ENCODE measurements at places on chromosomes 12 and 14.

DNA sequence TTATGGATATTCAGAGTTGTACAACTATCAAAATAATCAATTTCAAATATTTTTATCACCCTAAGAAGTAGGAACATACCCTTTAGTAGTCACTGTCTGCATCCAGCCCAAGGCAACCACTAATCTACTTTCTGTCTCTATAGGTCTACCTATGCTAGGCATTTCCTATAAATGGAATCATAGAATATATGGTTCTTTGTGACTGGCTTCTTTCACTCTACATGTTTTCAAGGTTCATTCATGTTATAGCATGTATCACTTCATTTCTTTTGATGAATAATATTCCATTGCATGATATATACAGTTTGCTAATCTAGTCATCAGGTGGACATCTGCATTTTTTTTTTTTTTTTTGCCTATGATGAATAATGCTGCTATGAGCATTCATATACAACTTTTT is 112.4 kb downstream of the PPP1R12A start:
- DNase-seq: no peak

- no peak for DNase-seq
These were observed 85.9 kb upstream of the ANO2 start for GRCh38 chr12:6031001-6031400.

DNA sequence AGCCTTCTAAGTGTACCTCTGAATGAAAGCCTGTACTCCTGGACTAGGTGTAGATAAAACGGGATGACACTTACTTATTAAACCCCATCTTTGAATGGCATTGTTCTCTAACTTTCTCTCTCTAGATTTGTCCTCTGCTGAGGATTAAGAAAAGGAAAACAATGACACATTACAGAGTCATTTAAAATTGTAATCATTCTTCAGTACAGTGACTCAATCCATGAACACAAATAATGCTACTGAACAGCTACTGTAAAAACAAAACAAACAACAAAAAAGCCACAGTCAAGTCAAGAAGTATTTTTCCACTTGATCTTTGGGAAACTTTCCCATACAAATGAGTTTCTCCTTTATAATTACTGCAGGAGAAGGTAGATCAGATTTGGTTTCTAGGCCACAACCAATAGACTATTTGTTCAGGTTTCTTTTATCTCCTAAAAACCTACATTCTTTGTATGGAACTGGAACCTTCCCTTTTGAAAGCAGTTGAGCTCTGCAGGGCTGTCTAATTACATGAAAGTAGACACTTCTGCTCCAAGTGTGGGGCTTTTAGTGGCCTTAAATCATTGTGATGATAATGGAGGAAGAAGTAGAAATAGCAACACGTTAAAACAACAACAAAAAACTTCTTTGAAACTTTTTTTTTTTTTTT is 219.1 kb downstream of the ESR2 start:
- DNase-seq: no peak

DNA sequence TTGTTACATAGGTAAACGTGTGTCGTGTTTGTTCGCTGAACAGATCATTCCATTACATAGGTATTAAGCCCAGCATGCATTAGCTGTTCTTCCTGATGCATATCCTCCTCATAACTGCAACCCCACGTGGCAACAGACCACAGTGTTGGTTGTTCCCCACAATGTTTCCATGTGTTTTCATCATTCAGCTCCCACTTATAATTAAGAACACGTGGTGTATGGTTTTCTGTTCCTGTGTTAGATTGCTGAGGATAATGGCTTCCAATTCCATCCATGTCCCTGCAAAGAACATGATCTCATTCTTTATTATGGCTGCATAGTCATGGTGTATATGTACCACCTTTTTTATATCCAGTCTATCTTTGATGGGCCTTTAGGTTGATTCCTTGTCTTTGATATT is 1071.1 kb downstream of the SLC16A7 start:
- DNase-seq: no peak

DNA sequence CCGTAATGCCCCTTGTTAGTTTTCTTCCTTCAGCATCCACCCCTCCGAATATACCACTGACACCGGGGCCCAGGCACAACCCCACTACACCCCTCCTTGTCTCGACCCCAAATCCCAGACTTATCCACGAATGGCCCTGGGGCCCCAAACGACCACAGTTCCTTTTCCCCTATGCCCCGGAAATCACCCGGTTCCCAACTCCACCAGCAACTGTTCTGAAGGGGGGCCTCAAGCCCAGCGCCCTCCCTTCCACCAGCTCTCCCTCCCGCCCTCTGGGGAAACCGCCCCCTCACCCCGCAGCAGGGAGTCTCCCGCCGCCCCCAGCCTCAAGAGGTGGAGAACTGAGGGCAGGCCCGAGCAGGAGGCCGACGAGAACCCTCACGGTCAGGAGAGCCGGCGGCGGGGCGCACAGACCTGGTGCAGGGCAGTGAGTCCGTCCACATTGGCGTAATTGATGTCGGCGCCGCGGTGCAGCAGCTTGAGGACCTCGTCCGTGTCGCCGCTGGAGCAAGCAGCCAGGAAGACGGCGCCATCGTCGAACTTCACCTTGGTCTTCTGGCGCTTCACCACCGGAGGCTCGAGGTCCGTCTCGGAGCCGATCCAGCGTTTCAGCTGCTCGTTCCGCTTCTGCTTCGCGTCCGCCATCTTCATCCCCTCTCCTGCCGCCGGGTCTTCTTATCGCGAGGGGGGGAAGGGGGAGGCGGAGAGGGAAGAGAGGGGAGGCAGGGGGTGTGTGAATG is 446 bp downstream of the PPP1R12A start:
- peak; percentile 63 for DNase-seq

GRCh38 chr14:33465846-33466700 is 484.8 kb downstream of the EGLN3 start:
- no peak for DNase-seq

DNA sequence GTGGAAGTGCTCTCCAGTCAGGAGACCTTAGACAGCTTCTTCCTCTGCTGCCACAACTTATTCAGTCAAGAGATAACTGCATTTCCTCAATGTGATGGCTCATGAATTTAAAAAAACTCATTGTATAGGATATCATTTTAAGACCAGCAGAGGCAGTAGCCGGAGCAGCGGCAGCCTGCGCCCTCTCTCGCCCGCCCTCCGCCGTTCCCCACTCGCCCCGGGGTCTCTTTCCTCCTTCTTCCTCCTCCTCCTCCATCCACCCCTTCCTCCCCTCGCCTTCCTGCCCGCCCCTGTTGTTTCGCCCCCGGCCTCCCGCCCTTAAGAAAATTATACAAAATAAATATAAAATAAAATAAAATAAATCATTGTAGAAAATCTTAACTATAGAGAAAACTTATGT is 687.6 kb downstream of the FLRT2 start:
- no peak for DNase-seq

DNA sequence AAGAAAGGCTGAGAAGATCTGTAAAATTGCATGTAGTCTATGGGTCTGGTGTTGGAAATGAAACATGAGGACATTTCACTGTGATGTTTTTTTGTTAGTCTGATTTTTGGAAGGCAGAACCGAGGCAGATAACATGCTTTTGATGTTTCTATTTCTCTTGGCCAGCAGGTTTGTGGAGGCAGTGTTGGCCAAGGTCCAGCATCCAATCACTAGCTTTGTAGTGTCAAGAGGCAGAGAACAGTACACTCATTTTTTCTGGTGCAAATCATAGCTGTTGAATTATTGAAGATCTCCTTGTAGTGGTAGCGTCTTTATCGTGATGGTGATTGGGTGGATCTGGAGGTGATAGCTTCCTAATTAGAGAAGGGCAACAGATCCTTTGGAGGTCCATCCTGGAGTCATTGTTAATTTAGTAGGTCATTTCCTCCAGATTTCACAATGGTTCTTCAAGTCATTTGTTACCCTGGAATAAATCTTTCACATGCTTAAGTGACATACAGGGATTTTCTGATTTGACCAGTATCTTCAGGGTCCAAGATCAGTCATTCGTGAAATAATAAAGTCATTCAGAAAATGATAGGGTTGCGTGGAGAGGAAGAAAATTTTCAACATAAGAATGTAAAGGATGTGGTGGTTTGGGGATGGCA is 252.4 kb upstream of the CPNE8 start:
- no peak for DNase-seq

DNA sequence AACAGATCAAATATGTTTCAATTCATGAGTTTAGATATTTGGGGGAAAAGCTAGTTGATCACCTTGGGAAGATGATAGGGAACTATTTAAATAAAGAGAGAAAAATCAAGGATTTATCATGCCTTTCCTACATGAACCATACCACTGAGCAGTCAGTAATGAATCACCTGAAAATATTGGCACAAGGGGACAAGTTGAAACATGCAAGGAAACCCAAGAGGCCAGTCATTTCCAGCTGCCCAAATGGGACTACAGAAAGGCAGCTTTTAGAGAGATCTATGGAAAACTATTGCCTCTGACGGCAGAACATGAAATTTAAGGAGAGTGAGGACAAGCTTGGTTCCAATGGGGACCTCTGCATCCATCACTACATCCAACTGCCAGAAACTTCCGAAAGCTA is 14.1 kb upstream of the ETV6 start:
- DNase-seq: no peak

DNA sequence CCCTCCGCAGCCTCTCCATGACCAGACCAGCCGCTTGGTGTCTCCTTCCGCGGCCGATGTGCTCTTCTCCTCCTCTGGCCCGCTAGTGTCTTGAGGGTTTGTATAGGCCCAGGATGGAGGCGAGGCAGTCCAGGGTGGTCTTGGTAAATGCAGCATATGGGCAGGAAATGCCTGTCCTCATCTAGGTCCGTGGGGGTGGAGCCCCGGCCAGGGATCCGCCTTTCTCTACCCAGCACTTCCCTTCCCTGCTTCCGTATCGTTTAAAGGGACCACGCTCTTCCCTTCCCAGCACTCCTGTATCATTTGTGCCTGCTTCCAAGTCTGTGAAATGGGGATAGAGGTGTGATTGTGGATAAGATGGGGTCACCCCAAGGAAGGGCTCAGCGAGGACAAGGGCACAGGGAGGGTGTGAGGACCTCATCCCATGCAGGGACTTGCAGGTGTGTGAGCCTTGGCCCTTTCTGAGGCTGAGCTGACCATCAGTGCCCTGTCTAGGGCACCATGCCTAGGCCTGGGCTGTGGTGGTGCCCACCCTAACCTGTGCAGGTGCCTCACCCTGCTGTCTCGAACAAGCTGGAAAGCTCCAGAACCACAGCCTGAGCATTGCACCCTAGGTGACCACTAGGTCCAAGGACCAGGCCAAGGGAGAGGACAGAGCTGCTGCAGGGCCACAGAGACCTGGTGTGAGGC is 326.8 kb upstream of the RTL1 start:
- DNase-seq: no peak

DNA sequence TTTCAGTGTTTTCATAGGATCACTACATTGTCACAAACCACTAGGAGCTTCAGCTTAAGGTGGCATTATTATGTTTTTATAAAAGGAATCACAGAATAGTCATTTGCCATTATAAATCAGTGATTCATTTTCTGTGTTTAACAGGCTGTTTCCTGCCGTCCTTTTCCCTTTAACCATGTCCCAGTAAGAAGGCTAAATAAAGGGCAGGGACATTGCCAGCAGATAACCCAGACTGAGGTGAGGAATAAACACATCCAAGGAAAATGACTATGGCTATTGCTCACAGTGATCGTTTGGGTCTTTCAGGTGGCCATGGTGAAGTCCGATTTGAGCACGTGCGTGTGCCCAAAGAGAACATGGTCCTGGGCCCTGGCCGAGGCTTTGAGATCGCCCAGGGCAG is 17.9 kb upstream of the ALDH2 start:
- DNase-seq: no peak

- no peak for DNase-seq
These were observed 43.5 kb downstream of the CKAP4 start for GRCh38 chr12:106204312-106204711.

DNA sequence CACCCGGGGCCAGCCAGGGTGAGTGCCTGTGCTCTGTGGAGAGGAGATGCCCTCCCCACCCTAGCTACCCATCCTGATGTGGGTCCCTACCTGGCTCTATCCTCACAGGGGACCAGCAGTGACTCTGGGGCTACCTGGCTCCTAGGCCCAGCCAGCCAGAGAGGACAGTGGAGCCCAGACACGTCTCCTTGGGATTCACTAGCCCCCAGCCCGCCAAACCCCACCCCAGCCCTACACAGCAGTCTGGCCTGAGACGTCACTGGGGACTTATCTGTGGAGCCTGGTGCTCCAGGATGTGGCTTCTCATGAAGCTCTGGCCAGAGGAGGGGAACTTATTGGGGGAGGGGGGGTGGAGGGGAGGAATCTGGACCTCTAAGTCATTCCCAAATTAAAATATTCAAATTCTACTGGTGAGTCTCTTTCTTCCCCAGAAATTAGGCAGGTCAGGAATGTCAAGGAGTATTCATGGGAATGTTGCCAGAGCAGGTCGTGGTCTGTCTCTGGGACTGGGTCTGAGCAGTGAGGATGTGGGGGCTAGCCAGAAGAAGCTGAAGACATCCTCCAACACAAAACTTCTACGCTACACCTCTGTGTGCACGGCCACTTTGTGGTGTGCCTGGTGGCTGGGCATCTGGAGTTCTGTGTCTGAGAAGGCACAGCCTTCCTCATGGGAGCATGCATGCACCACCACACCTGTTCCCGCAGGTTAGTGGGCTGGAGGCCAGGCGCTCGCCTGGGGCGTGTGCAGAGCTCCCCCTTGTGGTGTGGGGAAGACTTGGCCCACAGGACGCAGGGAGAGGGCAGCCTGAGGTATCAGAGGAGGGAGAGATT is 2.7 kb downstream of the CMTM5 start:
- peak; percentile 64 for DNase-seq

DNA sequence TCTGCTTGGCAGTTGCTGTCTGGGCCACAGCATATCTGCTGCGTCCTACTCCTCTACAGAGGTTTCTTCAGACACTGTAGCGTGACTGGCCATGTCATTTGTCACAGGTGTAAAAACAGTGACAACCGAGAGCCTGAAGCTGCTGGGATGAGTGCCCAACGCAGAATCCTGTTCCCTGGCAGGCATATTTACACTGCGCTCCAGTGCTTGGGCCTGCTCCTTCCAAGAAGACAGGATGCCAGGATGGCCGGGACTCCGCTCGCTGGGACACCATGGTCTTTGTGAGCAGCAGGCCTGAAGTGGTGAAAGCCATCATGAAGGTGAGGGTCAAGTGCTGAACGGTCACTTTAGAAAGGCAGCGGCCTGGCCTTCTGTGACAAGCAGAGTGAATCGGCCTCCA is 171.4 kb downstream of the EMP1 start:
- no peak for DNase-seq

GRCh38 chr12:117661471-117661870 is 300.0 kb upstream of the NOS1 start:
- no peak for DNase-seq

DNA sequence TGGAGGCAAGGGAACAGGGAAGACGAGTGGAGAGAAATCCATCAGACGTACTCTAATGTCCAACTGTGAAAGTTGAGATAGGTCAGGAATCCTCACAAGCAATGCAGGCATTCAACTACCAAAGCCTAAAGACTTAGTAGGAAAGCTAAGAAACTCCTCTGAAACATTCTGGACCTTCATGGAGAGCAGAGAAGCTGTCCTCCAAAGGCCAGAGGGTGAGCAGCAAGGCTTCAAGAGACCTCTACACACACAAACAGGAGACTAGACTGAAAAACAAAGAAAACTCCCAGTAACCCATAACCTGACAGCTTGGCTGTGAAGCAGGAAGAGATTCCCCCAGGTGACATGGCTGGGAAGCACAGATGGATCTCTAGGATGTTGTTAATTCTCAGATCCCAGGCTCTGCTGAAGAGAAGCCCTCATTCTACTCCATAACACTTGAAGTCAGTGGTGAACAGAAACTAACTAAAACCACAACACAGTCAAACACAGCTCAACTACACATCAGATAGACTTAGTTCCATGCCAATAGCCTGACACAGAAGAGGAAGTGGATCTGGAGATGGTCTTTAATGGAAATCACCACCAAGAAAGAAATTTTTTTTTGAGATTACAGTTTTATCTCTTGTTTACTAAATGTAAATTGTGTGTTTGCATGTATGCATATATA is 23.2 kb upstream of the LYZ start:
- DNase-seq: no peak

GRCh38 chr12:69676257-69677012 is 22.7 kb downstream of the BEST3 start:
- DNase-seq: no peak

All from activated naive CD4-positive, alpha-beta T cell treated with Interleukin-2 at 50 U/mL for 16 hours (primary cell).